ENCODE measurements at places on chromosomes 11 and 22. TPM values are rescaled to one million over a fixed set of nuclear protein-coding genes. Genes with fewer than 3 reads are reported as not detected.

The RNF121 gene
- total RNA-seq = 22.9 TPM

The SNX19 gene
- 122 TPM for total RNA-seq

The TRPC6 gene
- 0.16 TPM for total RNA-seq

The USH1C gene
- not detected for total RNA-seq

The WBP2NL gene
- total RNA-seq = 1.6 TPM

The LGR4 gene
- 25.1 TPM for total RNA-seq

The TMEM121B gene
- total RNA-seq = 0.09 TPM

The WNT7B gene
- 0.18 TPM for total RNA-seq

The DDT gene
- 82.9 TPM for total RNA-seq

The KLHL35 gene
- 3.8 TPM for total RNA-seq

The FLRT1 gene
- not detected for total RNA-seq

The CXCR5 gene
- total RNA-seq = not detected

The ZP1 gene
- total RNA-seq = not detected

The RTN3 gene
- 151 TPM for total RNA-seq

The PHOX2A gene
- not detected for total RNA-seq

The PATE1 gene
- total RNA-seq = not detected

The TBX10 gene
- total RNA-seq = not detected

The CDHR5 gene
- total RNA-seq = not detected

The CARD10 gene
- 5.8 TPM for total RNA-seq

The PARVA gene
- 64.0 TPM for total RNA-seq

The PNPLA2 gene
- 20.0 TPM for total RNA-seq

The ZFP91 gene
- 73.4 TPM for total RNA-seq

The BARX2 gene
- total RNA-seq = not detected

The OR8A1 gene
- not detected for total RNA-seq

The IGSF22 gene
- total RNA-seq = not detected

The KCNJ5 gene
- not detected for total RNA-seq

The NCR3LG1 gene
- total RNA-seq = 4.6 TPM

The AQP11 gene
- 2.8 TPM for total RNA-seq

The NXPE1 gene
- total RNA-seq = not detected

The TYMP gene
- total RNA-seq = 23.7 TPM

The C22orf31 gene
- total RNA-seq = not detected

The PTPMT1 gene
- total RNA-seq = 44.1 TPM

The ABTB2 gene
- 1.7 TPM for total RNA-seq

The RPS19BP1 gene
- total RNA-seq = 39.6 TPM

The FOXRED2 gene
- 28.1 TPM for total RNA-seq

The LDHAL6A gene
- not detected for total RNA-seq

The KLHDC7B gene
- 2.4 TPM for total RNA-seq

All from fibroblast of the aortic adventitia (primary cell).